ENCODE measurements at places on chromosomes 11 and 22. TPM values are rescaled to one million over a fixed set of nuclear protein-coding genes. Genes with fewer than 3 reads are reported as not detected.

DNA sequence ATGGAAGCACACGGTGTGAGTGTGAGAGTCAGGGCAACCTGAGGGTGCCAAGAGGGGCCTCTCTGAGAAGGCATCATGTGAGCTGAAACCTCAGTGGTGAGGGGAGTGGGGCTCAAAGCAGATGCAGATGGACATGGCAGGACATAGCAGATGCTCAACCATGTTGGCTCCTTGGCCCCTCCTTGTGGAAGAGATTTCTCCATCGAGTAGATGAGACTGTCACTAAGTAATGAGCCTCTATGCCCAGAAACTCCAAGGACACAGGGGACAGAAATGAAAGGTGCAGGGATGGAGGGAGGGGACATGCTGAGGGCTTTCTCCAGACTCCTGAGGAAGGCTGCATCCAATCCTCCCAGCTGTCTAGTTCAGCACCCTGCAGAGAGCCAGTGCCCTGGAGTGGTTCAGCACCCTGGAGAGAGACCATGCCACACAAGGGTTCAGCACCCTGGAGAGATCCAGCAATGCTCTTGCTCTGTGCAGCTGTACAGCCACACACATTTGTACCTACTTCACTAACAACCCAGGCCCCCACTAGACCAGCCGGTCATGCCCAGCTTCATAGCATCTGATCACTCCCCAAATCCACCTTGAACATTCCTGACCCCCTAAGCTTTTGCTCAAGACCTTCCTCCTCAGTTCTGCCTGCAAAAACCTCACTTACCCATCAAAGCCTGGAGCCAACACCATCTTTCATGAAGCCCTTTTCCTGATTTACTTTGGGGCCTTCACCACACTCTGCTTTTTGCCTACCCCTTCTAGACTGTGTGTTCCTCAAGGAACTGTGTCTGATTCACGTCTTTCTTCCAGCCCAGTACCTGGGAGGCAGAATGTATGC lies 252.0 kb downstream of the CTTN start:
- DNase-seq: no peak

SERHL2 gene
- polyA plus RNA-seq: 0.20 TPM

GRCh38 chr11:74470526-74470925 lies 3.2 kb upstream of the KCNE3 start:
- DNase-seq: no peak

DNA sequence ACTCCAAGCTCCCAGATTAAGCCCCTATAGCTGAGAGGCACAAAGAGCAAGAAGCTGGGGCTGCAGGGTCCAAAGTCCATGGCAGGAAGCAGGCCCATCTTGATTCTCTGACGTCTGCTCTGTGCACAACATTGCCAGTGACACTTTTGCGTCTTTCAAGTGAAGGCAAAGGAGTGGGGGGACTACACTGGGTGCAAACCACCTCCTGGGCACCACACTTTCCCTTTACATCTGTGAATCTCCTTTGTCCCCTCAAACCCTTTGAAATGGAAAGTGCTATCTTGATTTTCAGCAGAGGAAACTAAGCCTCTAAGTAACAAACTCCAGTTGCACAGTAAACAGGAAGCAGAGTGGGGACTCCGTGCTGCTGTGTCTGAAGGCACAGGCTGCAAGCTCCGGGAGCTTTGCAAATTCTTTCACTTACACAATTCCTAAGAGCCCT lies 428.0 kb downstream of the LARGE1 start:
- DNase-seq: no peak

FDX1 gene
- 3.9 TPM for polyA plus RNA-seq

OR4C11 gene
- polyA plus RNA-seq: not detected

Data from CD14-positive monocyte (primary cell).